Osteoblast (primary cell): ENCODE measurements at places on chromosomes 7 and 10. TPM values are rescaled to one million over a fixed set of nuclear protein-coding genes. Genes with fewer than 3 reads are reported as not detected.

The ZP3 gene
- 3.5 and 6.2 TPM in 2 replicates for total RNA-seq

The BTRC gene
- total RNA-seq: 11.2 and 11.8 TPM in 2 replicates

The HELLS gene
- total RNA-seq: 5.8 and 9.4 TPM in 2 replicates

The TWNK gene
- total RNA-seq: 3.2 and 3.3 TPM in 2 replicates

The TYW1B gene
- total RNA-seq: 2.1 and 2.2 TPM in 2 replicates

The GOLGA7B gene
- total RNA-seq: under 0.01 TPM in 1 of 2 replicates, not detected in the other

DNA sequence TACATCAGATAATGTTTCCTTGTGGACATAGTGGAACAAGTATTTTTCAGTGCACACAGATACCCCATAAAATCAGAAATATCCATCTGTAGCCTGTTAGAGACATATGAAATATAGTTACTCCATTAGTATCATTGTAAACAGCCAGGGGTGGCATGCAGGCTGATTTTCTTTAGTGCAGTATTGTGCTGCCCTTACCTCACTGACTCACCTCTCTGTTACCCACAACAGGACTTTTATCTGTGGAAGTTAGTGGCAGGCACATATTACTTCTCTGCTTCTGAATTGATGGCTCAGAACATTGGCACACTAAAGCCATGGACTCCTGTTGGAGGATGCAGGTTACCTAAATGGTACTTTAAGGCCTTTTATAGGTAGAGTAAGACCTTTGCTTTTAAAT lies 70.0 kb downstream of the SLC25A40 start:
- no peak for DNase-seq

GRCh38 chr10:133530506-133530905 lies 3.3 kb downstream of the CYP2E1 start:
- no peak for DNase-seq

- DNase-seq: no peak
These were observed 207.2 kb upstream of the SVIL start for GRCh38 chr10:29841724-29842649.

GRCh38 chr10:71622154-71622526 lies 97.4 kb downstream of the C10orf105 start:
- DNase-seq: peak; percentile 82

- DNase-seq: peak; percentile 95
These were observed 21.8 kb downstream of the AKR1E2 start for GRCh38 chr10:4847561-4848355.

GRCh38 chr7:43729924-43730248 lies 563 bp upstream of the COA1 start:
- DNase-seq: no peak

DNA sequence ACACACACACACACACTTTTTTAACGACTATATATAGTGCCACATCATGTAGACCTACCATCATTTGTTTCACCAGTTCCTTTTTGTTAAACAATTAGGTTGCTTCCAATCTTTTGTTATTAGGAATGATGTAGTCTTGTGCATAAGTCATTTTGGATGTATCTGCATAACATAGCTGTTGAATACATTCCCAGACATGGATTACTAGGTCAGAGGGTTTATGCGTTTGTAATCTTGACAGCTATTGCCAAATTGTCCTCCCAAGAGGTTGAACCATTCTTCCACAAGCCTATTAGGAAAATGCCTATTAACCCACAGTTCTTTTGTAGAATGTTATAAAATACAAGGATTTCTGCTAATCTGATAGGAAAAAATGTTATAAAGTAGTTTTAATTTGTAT lies 87.3 kb downstream of the PALS2 start:
- DNase-seq: no peak

DNA sequence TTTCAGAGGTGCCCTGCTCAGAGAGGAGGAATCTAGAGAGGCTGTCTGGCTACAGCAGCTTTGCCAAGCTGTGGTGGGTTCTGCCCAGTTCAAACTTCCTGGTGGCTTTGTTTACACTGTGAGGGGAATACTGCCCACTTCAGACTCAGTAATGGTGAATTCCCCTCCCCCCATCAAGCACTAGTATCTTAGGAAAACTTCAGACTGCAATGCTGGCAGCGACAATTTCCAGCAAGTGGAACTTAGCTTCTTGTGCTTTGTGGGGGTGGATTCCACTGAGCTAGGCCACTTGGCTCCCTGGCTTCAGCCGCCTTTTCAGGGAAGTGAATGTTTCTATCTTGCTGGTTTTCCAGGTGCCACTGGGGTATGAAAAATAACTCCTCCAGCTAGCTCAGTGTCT lies 42.8 kb downstream of the CYP2C8 start:
- no peak for DNase-seq

- no peak for DNase-seq
These were observed 115.1 kb downstream of the PON1 start for GRCh38 chr7:95209276-95209675.

DNA sequence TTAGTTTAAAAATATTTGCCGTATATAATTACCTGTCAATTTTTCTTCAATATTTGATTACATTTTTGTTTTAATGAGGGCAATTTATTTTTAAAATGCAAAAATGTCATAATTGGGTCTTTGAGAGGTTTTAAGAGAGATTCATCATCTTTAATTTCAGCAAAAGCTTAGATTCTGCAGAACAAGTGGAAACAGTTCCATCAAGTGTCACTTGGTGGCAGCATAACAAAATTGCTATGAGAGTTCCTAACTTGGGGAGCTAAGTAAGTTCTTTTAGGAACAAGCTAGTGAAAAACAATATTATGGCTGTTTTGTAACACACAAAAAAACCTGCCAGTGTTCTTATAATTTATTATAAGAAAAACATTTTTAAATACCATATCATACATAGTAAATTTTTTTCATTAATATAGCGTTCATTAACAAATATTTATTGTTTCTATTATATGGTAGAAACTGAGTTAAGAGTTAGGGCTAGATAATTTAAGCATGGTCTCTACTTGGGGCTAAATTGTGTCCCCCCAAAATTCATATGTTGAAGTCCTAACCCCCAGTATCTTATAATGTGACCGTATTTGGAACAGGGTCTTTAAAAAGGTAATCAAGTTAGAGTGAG lies 155.2 kb downstream of the MAGI2 start:
- peak; percentile 66 for DNase-seq

DNA sequence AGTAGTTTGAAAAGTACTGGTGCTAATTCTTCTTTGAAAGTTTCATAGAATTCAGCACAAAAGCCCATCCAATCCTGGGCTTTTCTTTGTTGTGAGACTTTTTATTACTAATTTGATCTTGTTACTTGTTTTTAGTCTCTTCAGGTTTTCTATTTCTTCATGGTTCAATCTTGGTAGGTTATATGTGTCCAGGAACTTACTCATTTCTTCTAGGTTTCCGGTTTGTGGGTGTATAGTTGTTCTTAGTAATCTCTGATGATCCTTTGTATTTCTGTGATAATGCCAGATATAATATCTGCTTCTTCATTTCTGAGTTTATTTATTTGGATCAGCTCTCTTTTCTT lies 147.5 kb downstream of the RTKN2 start:
- DNase-seq: no peak

GRCh38 chr7:100655908-100656674 lies at the start of gene ACTL6B:
TSS of gene ACTL6B (minus strand) at chr7:100656448. CDS start at chr7:100656354, 94 bp downstream.
- peak; percentile 97 for DNase-seq

- peak; percentile 95 for DNase-seq
These were observed 15.9 kb downstream of the UBN2 start for GRCh38 chr7:139246905-139247304.

- peak; percentile 47 for DNase-seq
These were observed 28.9 kb downstream of the MGAM start for GRCh38 chr7:142024547-142024946.

- DNase-seq: peak; percentile 90
These were observed 155.7 kb downstream of the PTPRN2 start for GRCh38 chr7:158431941-158432347.

GRCh38 chr10:75733135-75733890 lies 301.9 kb downstream of the LRMDA start:
- no peak for DNase-seq

DNA sequence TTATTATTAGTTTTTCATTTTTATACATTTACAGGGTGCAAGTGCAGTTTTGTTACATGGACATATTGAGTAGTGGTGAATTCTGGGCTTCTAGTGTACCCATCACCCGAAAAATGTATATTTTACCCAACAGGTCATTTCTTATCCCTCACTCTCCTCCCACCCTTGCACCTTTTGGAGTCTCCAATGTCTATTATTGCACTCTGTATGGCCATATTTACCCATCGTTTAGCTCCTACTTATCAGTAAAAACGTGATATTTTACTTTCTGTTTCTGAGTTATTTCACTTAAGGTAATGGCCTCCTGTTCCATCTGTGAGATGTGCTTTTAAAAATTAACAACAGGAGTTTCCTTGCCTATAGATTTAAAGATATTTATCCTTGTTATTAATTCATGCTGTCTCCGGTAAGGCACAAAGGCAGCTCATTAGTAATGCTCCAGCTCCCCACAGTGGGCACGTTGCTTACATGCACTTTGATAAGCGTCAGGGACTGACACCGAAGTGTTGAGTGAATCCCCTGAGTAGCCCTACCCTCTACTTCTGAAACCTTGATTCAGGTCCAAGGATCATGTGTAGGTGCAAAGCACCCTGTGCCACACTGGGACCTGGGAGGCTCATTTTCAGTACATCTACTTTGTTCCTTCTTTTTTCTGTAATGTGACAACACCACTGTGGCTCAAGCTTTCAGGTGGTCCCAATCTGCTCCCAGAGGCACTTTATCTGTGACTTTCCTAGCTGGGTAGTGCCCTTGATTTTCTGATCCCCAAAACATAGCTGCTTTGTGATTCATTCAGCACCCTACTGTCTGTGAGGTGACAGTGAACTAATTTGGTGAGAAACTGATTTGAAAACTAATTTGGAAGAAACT lies 27.3 kb downstream of the HYAL4 start:
- DNase-seq: no peak

DNA sequence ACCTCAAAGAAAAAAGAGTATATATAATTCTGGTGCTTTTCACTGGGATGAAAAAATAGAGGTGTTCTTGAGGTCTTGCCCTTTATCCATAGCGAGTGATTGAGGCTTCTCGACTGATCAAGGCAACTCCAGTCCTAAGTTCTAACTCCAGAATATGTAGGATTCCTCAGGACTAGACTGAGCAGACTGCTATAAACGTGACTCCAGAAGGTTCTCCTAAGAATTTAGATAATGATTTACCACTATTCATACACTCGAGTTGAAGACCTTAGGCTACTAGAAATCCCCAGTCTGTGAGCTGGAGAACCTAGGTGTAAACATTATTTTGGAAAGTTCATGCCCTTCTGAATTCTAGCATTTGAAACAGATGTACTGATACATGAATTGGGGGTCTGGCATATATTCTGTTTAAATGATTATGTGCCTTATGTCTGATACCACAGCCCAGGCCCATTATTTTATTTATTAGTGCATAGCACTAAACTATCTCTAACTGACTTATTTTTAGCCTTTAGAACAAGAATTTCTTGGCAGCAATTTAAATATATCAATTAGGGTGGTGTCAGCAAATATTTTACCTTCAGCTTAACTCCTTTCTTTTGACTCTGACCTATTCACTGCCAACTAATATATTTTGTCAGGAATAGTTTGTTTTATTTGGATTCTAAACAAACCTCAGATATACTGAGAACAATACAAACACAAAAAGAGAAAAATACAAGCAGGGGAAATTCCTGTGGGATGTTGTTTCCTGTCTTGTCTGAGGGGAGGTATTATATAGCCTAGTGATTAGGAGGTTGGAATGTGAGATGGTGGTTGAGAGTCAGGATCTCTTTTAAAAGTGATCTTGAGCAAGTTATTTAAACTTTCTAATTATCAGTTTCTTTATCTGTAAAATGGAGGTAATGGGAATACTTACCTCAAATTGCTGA lies 75.8 kb downstream of the PODXL start:
- no peak for DNase-seq

DNA sequence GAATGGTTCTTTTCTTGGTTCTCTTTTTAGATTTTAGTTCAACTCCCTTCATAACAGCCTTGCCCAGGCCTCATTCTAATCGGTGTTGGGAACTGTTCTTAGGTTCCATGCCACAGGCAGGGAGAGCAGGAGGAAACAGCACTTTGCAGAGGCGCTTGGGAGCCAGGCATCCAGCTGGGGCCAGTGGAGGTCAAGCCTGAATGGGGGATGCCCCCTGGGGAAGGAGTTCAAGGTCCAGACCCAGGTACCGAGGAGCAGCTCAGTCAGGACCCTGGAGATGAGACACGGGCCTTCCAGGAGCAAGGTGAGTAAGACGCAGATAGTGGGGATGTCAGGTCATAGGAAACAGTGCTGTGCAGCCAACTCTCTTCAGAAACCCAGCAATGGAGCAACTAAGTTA lies 4.5 kb downstream of the ZSCAN25 start:
- DNase-seq: no peak

DNA sequence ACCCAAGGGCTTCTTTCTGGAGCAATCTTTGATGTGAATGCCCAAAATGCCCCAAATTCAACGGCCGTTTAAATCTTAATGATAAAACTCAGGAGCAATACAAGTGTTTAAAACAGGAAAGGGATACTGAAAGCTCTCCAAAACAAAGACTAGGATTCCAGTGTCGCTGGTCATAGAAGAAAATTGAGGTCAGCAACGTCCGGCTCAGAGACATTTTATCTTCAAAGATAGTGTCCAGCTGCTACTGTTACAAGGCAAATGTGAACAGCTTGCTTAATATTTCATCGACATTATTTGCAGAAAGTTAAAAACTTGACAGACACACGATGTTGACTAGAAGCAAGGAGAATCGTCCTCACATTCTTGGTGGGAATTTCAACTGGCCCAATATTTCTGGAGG lies 15.4 kb upstream of the CTBP2 start:
- DNase-seq: no peak

DNA sequence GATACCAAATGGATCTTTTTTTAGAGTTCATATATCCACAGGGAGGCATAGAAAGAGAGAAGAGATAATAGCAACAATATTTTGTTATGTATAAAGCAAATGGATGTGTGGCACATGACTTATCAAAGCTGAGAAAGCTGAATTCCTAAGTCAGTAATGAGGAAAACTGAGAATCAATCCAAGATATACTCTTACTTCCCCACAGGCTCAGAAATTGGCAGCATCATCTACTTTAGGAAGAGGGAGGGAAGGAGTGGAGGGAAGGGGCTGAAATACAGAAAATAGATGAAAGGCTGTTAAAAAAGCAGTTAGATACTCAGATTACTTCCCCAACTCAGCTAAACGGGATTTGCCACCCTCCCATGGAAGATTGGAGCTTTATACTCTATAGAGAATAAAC lies 63.5 kb downstream of the SRI start:
- no peak for DNase-seq

DNA sequence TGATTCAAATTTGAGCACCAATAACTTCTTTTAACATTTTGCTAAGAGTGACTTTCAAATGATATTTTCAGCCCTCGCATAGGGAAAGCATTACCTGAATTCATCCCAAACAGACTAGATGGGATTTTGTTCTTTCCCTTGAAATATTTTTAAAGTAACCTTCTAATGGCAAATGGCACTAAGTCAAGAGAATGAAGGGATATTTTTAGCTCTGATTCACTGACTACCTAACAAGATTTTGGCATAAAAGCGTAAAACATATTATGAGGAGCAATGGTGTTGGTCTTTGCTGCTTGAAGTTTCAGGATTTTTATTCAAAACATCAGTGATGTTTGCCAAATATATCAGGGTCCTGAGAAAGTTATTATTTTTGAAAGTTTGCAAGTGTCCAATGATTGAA lies 290.3 kb downstream of the CDK14 start:
- DNase-seq: peak; percentile 30
